ENCODE measurements at places on chromosomes 2 and 18.

DNA sequence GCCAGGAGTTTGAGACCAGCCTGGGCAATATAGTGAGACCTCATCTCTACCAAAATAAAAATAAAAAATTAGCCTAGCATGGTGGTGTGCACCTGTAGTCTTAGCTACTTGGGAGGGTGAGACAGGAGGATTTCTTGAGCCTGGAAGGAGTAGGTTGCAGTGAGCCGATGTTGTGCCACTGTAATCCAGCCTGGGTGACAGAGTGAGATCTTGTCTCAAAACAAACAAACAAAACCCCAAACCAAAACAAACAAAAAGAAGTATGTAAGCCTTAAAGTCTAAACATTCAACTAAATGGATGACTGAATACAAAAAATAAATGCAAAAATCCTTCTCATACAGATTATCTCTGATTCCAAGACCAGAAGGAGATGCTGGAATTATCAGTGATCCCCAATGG lies 58.6 kb downstream of the RAB31 start:
- no peak for DNase-seq

GRCh38 chr2:71879509-71880184 lies 268.0 kb downstream of the CYP26B1 start:
- DNase-seq, result no peak

DNA sequence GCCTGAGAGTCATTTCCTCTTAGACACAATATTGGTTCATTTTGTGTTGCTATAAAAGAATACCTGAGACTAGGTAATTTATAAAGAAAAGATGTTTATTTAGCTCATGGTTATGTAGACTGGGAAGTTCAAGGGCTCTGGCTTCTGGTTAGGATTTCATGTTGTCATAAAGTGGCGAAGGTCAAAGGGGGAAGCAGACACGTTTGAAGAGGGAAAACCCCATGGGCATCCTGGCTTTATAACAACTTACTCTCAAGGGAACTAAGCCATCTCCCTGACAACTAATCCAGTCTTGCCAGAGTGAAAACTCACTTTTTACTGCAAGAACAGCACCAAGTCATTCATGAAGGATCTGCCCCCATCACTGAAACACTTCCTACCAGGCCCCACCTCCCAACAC lies 89.7 kb upstream of the RNF152 start:
- no peak for DNase-seq

DNA sequence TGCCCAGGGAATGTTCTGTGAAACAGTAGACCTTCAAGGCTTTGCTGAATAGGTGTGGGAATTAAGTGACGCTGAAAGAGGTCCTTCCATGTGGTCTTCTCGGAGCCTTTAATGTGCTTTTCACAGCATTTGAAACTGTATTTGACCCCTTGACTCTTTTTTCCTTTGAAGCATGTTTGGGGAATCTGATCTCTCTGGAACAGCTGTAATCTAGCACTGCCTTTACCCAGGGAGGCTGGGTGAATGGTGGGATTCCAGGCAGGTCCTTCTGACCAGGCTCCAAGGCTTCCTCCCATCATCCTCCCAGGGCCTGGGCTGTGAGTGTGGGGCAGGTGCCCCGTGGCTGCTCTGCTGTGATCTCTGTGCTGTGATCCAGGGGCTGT lies 4.2 kb downstream of the ZAP70 start:
- DNase-seq, result no peak

- DNase-seq, result no peak
These were observed 242.4 kb downstream of the NAPG start for GRCh38 chr18:10768221-10768620.

DNA sequence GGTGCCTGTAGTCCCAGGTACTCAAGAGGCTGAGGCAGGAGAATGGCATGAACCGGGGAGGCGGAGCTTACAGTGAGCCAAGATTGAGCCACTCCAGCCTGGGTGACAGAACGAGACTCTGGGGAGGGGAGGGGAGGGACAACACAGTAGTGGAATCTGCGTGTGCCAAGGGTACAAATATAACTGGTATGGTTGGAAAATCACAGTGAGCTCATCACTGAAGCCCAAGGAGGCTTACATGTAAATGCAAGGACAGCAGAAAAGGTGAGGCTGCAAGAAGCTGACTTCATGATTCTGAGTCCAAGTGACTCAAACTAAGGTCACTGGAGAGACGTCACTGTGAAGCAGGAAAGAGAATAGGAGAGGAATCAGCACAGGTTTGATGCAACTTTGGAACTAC lies 9.2 kb downstream of the SEPTIN10 start:
- DNase-seq, result no peak

GRCh38 chr18:28408528-28408927 lies 231.6 kb upstream of the CDH2 start:
- no peak for DNase-seq

- no peak for DNase-seq
These were observed 65.2 kb upstream of the CTDP1 start for GRCh38 chr18:79614211-79614955.

DNA sequence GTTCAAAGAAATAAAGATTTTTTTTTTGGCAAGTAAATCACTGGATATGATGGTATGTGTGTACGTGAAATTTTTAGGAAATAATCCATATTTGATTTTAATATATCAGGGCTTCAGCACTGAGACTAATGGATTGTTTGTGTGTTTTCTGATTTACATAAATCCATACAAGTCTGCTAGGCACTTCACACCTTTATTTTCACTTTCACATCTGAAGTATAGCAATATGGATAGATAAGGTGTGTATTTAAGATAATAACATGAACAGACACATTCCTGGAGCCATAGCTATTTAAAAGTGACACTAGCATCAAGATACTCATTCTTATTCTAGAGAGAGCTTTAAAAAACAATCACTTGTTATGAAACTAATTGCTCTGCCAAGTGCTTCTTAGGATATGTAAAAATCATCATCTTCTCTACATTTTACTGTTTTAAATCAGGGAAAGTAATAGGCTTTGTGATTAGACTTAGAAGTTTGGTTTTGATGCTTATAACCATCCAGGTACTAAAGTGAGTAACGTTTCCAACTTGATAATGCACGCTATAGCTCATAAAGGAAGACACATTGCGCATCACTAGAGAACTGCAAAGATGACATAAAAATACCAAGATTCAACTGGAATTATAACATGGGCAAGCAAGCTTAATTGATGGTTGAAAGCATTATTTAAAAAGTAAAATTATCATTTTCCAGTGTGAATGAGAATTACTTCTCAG lies 208.9 kb downstream of the ZEB2 start:
- no peak for DNase-seq

GRCh38 chr2:231612109-231612455 lies 19.4 kb downstream of the TEX44 start:
- DNase-seq, result no peak

- DNase-seq, result no peak
These were observed 69.7 kb downstream of the ADAM23 start for GRCh38 chr2:206512999-206513398.

GRCh38 chr18:48741866-48742265 lies 203.0 kb downstream of the CTIF start:
- DNase-seq, result no peak

DNA sequence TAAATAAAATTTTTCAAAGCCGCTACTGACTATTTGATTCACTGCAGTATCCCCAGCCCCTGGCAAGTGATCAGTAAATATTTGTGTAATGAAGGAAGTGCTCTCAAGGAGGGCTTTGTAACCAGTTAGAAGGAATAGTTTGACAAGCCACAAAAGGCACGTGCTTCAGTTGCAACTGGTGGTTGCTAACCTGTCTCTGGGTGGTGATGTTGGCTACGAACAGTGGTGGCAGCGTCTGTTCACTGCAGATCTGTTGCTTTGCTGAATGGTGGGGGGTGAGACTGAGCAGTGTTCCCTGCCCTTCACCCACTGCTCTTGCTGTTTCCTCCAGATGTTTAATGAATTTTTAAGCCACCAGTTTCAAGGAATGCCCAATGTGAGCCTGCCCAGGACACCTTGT lies 73.9 kb upstream of the SIX2 start:
- no peak for DNase-seq

DNA sequence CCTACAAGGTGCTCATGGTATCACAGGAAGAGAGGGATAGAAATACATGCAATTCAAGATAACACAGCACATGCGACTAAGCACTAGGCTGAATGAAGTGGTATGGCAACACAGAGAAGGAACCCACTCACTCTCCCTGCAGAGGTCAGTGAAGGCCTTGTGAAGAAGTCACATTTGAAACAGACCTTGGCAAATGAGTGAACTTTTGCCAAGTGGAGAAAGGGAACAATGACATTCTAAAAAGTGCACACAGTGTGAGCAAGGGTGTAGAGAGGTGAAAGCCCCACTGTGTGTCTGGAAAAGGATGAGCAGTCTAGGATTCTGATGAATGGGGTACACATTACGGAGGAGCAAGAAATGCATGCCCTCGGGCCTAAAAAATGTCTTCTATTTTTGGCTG lies 23.3 kb downstream of the KLF7 start:
- no peak for DNase-seq

- DNase-seq, result no peak
These were observed 607.3 kb downstream of the ERBB4 start for GRCh38 chr2:211931314-211931713.

GRCh38 chr2:63018439-63018838 lies 32.2 kb upstream of the OTX1 start:
- no peak for DNase-seq

GRCh38 chr2:226953826-226954225 lies 118.0 kb downstream of the RHBDD1 start:
- no peak for DNase-seq

DNA sequence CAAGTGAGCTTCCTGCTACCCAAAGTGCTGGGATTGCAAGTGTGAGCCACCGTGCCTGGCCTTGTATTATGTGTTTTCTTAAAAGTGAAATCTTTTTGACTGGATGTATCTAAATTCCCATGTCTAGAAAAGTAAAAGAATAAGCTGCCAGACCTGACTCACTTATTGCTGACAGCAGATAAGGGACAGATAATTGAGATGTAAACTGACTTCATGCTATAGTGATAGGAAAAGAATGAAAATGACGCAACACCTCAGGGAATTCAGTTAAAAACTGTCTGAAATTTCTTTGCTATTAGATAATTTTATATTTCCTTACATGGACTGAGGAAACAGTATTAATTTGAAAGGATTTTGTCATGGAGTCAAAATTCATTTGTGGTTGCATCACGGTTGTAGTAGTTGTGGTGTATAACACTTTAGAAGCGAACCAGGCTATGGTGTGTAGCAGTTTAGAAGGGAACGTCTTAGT lies 19.4 kb downstream of the TTC27 start:
- no peak for DNase-seq

GRCh38 chr2:50672282-50672681 lies 359.6 kb downstream of the NRXN1 start:
- DNase-seq, result no peak

- peak; percentile 61 for DNase-seq
These were observed 625 bp downstream of the ARPC2 start for GRCh38 chr2:218217360-218218267.

- DNase-seq, result no peak
These were observed 92.2 kb upstream of the CHRNA1 start for GRCh38 chr2:174856447-174856846.

DNA sequence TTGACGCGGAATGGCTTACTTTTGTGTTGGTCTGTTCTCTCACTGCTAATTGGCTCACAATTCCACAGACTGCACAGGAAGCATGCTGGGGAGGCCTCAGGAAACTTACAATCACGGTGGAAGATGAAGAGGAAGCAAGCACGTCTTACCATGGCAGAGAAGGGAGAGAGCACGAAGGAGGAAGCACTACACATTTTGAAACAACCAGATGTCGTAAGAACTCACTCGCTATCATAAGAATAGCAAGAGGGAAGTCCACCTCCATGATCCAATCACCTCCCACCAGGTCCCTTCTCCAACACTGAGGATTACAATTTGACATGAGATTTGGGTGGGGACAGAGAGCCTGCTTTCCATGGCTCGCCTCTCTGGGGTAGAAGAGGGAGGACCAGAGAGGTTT lies 106.2 kb downstream of the KCNF1 start:
- DNase-seq, result no peak

All from stimulated activated CD4-positive, alpha-beta T cell treated with anti-CD3 and anti-CD28 coated beads, Interleukin-15, amount 100 ng/mL, for 1 hour (primary cell).